ENCODE measurements at places on chromosomes 6 and 20.

- DNase-seq, result no peak
These were observed 106.6 kb downstream of the VEGFA start for GRCh38 chr6:43876602-43877001.

- no peak for DNase-seq
These were observed 983 bp upstream of the KCNQ5 start for GRCh38 chr6:72620871-72621290.

DNA sequence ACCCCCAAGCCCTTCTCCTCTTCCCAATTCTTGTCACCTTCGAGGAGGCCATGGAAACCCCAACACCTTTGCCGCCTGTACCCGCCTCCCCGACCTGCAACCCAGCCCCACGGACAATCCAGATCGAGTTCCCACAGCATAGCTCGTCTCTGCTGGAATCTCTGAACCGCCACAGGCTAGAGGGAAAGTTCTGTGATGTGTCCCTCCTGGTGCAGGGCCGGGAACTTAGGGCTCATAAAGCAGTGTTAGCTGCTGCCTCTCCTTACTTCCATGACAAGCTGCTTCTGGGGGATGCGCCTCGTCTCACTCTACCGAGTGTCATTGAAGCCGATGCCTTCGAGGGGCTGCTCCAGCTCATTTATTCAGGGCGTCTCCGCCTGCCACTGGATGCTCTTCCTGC is 675 bp downstream of the ZBTB9 start:
- no peak for DNase-seq

GRCh38 chr6:39818695-39819094 is 26.5 kb downstream of the DAAM2 start:
- DNase-seq, result no peak

- no peak for DNase-seq
These were observed 12.6 kb upstream of the SGK1 start for GRCh38 chr6:134330555-134330954.

GRCh38 chr6:68013780-68014515 is 621.1 kb upstream of the ADGRB3 start:
- DNase-seq, result no peak

- no peak for DNase-seq
These were observed 37.7 kb downstream of the GRM4 start for GRCh38 chr6:34108176-34108575.

DNA sequence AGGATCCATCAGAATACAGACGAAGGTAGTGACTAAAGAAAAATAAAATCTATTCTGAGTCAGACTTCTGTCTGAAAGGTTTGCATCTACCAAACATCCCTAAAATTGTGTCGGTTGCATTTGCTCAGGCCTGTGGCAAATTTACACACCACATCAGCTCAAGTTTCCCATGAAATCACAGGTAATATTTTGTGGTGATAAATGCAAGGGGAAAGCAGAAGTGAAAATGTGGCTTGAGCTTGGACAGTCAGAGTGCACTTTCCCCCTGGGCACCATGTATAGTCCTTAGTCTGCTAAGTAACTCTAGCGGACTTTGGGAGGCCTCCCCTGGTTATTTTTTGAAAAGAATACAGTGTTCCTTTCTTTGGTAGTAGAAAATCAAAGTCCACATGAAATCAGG is 159.1 kb downstream of the PKHD1 start:
- no peak for DNase-seq

DNA sequence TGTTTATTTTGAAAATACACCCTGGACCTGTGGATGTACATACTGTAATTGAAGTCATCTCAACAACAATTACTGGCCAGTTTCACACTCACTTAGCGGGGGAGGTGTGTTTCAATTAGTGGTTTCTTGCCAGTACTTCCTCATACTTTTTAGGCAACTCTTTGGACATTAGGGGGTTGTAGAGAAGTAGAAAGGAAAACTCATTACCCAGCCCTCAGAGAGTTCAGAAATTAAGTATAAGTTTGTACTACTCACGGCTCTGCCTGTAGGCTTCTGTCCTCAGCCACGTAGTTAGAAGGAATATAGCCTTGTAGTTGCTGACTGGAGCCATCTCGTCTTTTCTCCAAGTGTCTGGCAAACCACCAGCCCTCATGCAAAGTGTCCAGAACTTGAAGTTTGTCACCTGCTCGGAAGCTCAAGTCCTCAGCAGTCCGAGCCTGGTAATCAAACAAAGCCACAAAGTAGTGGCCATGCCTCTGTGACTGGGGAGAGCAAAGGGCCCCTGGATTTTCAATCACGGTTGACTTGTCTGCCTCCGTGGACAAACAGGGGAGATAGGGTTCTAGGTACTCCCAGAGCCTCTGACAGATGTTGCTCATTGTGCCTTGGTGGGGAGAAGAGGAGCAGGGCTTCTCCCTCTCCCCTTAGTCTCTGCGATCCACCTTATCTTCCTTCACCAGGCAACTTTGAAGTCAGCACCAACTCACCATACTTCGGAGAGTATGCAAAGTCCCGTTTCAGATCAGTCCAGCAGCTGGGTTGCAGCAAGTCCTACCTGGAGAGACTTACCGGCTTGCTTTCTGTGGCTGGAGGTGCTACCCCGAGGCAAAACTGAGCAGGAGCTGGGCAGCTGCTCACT is 749 bp downstream of the FRK start:
- DNase-seq, result no peak

- DNase-seq, result no peak
These were observed 96.2 kb upstream of the FOXO3 start for GRCh38 chr6:108464418-108465097.

- DNase-seq, result no peak
These were observed 15.2 kb upstream of the SSR1 start for GRCh38 chr6:7328243-7328642.

DNA sequence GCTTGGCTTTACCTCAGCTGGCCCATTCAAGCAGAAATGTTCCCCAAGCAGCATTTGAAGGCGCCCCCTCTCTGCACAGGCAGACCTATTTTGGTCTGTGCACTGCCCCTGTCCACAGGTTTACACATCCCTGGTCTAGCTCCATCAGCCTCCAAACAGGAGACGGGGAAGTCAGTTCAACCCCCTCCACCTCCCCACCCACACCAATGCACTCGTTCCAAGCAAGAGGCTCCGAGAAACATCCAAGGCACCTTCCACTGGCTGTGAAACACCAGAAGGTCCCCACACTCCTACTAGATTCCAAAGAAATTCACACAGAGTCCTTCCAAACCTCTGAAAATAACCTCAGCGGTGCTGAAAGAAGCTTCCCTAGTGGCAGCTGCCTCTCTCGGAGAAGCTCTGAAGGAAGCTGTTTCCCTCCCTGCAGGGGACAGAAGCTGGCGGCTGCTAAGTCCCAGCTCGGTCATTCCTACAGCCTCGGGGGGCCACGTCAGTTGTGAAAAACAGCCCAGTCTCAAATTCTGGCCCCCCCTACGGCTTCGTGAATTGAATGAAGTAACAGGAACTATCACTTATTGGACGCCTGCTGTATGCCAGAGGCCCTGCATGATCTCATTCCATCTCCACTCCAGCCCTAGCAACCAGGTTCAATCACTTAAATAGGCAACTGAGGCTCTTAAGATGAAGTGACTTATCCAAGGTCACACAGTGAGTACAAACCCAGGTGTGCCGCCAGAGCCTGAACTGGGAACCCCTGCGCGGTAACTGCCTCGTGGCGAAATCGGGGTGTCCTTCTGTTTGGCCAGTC is 815 bp downstream of the SPATA2 start:
- no peak for DNase-seq

DNA sequence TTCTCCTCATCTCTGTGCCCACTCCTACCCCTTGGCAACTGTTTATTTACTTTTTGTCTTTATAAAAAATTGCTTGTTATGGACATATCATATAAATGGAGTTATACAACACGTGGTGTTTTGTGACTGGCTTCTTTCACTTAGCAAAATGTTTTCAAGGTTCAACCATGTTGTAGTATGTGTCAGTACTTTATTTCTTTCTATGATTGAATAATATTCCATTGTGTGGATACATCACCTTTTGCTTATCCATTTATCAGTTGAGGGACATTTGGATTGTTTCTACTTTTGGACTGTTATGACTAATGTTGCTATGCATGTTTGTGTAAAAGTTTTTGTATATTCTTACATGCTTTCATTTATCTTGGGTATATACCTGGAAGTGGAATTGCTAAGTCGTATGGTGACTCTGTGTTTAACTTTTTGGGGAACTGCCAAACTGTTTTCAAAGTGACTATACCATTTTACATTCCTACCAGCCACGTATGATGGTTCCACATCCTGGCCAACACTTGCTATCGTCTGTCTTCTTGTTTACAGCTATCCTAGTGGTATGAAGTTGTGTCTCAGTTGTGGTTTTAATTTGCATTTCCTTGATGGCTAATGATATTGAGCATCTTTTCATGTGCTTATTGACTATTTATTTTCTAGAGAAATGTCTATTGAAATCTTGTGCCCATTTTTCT is 84.4 kb downstream of the SLX4IP start:
- DNase-seq, result no peak

DNA sequence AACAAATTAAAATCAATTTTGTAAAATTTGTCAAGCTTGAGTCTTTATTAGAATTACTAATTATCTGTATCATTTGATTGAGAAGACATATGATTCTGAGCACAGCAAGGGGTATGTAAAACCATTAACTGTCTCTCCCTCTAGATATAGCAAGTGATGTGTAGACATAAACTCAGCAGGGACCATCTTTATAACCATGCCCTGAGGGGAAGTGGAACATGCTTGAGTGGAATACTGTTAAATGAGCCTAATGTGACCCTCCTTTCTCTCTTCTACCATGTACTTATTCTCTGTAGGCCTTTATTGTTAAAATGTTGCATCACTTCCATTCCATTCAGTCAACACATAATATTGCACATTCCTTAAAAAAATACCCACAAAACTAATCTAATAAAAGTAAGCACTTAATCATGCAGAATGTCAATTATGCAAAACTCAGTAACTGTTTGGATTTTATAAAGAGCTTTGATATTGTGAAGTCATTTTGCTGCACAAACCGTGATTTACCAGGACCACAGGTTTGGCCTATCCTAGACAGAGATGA is 896.6 kb upstream of the MANEA start:
- DNase-seq, result no peak

- DNase-seq, result no peak
These were observed 133.7 kb downstream of the PLCB4 start for GRCh38 chr20:9202420-9203080.

DNA sequence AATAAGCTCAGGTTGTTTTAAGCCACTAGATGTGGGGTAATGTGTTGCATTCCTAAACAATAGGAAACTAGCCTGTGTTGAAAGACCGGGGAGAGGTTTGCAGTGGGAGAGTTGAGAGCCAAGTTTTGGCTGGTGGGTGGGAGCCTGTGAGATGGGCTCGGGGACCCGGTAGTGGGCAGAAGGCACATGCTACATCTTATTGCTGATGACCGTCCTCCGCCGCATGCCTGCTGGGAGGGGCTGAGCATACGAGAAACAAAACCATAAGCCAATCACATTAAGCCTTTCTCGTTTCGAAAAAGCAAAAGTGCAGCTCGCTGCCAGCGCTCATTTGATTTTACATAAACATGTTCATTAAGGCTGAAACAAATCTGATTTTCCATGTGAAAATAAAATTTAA is 57.4 kb upstream of the MPC1 start:
- DNase-seq, result no peak

- DNase-seq, result no peak
These were observed 10.4 kb upstream of the CTCFL start for GRCh38 chr20:57535297-57535696.

DNA sequence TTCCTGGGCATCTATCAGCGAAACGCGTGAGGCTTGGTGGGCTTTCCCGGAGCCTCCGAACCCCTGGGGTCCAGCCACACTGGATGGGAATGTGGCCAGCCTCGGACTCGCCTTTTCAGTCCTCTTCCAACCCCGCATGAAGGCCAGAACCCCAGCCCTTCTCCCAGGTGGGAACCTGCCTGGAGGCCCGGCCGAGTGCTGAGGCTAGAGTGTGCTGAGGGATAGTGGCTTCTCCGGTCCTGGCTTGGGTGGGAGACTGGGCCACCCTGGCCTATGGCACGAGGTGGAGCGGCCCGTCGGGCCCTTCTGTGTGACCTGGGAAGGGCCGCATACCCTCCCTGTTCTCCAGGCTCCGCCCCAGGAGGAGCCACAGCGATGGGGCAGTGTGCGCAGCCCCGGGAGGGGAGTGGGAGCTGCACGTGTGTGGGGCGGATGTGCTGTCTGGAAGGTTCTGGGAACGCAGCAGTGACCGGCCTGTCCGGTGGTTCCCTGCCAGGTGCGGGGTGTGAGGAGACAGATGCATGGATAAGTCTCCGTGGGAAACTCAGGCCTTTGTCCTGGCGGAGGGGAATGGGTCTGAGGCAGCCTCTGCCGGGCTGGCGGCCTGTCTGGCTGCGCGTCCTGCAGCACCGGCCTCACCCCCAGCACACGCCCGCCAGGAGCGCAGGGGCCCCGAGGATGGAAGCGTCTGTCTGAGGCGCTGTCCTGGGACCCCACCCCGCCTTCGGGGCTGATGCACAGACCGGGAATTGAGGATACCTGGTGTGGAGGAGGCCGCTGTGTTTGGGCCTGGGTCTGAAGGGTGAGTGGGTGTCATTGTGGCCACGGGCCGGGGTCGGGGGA is 1.1 kb upstream of the BHLHE23 start:
- DNase-seq, result no peak

GRCh38 chr6:146359131-146359530 is 184.5 kb upstream of the RAB32 start:
- no peak for DNase-seq

GRCh38 chr6:3151691-3152090 is 5.7 kb downstream of the TUBB2A start:
- no peak for DNase-seq

DNA sequence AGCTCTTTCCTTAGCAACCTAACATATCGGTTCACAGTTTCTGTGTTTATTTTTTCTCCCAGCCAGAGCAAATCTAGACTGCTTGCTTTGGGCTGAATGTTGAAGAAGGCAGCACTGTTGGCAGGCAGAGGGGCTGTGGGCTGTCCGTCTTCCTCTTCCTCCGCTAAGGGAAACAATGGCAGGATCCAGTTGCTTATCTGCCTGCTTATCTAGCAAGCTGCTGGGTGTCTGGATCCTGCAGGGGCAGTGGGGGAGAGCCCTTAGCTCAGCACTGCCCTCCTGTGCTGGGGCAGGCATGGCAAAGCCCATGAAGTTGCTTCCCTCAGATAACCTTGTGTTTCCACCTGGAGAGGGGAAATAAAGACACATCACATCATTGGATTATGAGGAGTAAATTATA is 92.7 kb upstream of the CD93 start:
- no peak for DNase-seq
